Activated naive CD8-positive, alpha-beta T cell treated with anti-CD3 and anti-CD28 coated beads for 36 hours (primary cell): ENCODE measurements at places on chromosomes 12 and 14.

GRCh38 chr14:85057221-85057620 lies 472.7 kb upstream of the FLRT2 start:
- H3K27me3 ChIP-seq, result no peaks in the 10 kb centered on the region
- no peak for DNase-seq
- H3K4me1 ChIP-seq, result no peaks in the 10 kb centered on the region
- no peak overlapping the region for H3K27ac ChIP-seq
- H3K4me3 ChIP-seq, result no peak overlapping the region

- no peak for DNase-seq
- no peak overlapping the region for H3K27ac ChIP-seq
- H3K4me3 ChIP-seq, result no peak overlapping the region
These were observed 226.9 kb downstream of the MON2 start for GRCh38 chr12:62693376-62694050.

- H3K27me3 ChIP-seq, result no peaks in the 10 kb centered on the region
- H3K4me3 ChIP-seq, result no peak overlapping the region
- no peak for DNase-seq
These were observed 73.2 kb upstream of the MDM1 start for GRCh38 chr12:68405343-68405781.

- no peak overlapping the region for H3K27ac ChIP-seq
- peaks cover 7% of the 10 kb centered on the region for H3K4me1 ChIP-seq
- H3K4me3 ChIP-seq, result no peak overlapping the region
- H3K27me3 ChIP-seq, result no peaks in the 10 kb centered on the region
- DNase-seq, result no peak
- no peaks in the 10 kb centered on the region for H3K36me3 ChIP-seq
These were observed 147.6 kb downstream of the PHETA1 start for GRCh38 chr12:111221062-111222026.

- H3K36me3 ChIP-seq, result no peaks in the 10 kb centered on the region
- no peak overlapping the region for H3K4me3 ChIP-seq
- DNase-seq, result no peak
- H3K27me3 ChIP-seq, result peaks cover 5% of the 10 kb centered on the region
- no peaks in the 10 kb centered on the region for H3K4me1 ChIP-seq
- no peak overlapping the region for H3K27ac ChIP-seq
These were observed 395.0 kb downstream of the EGLN3 start for GRCh38 chr14:33555710-33556350.

DNA sequence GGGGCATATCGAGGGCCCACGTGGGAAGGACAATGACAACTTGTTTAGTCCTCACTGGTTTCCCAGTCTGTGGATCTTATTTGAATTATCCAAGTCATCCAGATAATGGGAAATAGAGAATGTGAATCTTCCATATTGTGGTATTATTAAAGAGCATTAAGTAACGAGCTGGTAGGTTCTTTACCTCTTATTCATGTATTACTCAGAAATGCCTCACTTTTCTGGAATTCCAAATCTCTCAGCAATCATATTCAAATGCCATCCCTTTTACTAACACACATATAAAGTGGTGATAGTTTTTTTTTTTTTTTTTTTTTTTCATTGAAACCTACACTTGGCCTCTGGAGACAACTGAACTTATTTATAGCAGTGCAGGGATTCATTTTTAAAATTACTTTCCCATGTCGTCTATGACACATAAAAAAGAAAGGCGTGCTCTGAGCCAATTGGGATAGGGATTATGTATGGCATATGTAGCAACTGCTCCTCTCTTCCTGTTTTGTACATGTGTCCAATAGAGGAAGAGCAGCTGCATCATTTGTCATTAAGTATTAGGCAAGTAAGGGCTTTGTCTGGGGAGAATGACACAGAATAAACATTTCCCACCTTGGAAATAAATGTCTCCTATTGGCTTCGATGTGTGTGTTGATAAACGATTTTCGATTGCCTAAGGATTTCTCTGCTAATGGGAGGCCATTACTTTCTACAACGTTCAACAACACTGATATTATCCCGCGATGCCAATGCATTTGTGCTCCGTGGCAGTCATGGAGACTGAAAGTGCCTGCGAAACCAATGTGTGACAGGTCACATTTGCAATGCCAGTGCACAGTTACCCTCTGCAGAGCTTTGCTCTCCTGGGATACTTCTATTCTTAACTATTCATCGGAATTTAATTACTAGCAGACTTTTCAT lies 78.6 kb upstream of the IFNG-AS1 start:
- H3K4me1 ChIP-seq, result peaks cover 1% of the 10 kb centered on the region
- no peak for DNase-seq
- no peaks in the 10 kb centered on the region for H3K27me3 ChIP-seq
- H3K27ac ChIP-seq, result no peak overlapping the region

DNA sequence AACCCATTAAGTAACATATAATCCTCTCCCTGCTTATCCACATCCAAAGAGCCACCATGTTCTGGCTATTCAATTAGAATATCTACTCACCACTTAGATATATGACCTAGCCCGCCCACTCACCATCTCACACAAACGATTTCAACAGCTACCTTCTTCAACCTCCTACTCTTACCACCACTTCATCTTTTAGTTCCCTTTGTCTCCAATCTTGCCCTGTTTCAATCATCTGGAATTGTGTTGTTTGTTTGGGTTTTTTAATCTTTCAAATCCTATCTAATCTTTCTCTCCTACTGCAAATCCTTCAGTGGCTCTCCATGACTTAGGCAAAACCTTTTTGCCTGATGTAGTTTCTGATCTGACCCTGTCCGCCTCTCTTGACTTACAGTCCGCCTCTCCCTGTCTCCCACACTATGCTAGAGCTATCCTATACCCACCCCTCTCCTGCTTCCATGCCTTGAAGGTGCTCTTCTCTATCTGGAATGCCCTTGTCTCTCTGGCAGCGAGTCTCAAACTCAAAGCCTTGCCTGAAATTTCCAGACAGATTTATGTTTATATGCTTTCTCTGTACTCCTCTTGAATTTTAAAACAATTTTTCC lies 161.0 kb upstream of the CRY1 start:
- no peak overlapping the region for H3K27ac ChIP-seq
- DNase-seq, result no peak
- H3K36me3 ChIP-seq, result no peaks in the 10 kb centered on the region

GRCh38 chr14:61472801-61473376 lies 151.5 kb downstream of the PRKCH start:
- peaks cover 88% of the 10 kb centered on the region for H3K4me1 ChIP-seq
- peak overlapping the region; percentile 91 for H3K27ac ChIP-seq
- H3K4me3 ChIP-seq, result peak overlapping the region; percentile 77

DNA sequence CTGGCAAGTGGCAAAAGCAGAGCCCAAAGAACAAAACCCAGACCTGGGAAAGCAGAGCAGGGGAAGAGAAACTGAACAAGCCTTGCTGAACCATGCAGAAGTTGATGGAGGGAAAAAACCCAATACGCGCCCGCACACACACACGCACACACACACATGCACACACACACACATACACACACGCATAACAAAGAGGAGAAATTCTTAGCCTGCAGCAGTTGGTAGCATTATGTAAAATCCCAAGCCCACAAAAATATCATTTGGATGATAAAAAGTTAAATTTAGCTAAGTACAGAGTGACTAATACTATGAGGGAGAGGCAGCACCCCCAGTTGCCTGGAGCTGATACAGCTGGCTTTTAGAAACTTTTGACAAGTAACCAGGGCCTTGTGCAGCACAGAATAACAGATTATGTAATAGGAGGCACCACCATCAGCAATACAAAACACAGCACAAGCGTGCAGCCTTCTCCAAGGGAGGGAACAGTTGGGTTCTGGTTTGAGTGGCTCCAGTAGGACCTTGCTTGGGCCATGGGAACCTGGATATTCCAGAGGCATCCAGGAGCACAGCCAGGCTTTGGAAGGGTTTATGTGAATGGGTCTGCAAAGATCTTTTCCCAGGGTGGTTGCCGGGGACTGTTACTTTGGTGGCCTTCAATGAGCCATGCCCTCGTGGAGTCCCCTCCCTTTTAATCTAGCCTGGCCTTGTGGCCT lies 35.3 kb downstream of the PITPNM2 start:
- DNase-seq, result no peak
- peaks cover 10% of the 10 kb centered on the region for H3K36me3 ChIP-seq
- no peak overlapping the region for H3K4me3 ChIP-seq

GRCh38 chr12:86729739-86730138 lies 473.5 kb upstream of the MGAT4C start:
- no peak overlapping the region for H3K27ac ChIP-seq
- no peak overlapping the region for H3K4me3 ChIP-seq
- H3K4me1 ChIP-seq, result no peaks in the 10 kb centered on the region
- DNase-seq, result no peak

DNA sequence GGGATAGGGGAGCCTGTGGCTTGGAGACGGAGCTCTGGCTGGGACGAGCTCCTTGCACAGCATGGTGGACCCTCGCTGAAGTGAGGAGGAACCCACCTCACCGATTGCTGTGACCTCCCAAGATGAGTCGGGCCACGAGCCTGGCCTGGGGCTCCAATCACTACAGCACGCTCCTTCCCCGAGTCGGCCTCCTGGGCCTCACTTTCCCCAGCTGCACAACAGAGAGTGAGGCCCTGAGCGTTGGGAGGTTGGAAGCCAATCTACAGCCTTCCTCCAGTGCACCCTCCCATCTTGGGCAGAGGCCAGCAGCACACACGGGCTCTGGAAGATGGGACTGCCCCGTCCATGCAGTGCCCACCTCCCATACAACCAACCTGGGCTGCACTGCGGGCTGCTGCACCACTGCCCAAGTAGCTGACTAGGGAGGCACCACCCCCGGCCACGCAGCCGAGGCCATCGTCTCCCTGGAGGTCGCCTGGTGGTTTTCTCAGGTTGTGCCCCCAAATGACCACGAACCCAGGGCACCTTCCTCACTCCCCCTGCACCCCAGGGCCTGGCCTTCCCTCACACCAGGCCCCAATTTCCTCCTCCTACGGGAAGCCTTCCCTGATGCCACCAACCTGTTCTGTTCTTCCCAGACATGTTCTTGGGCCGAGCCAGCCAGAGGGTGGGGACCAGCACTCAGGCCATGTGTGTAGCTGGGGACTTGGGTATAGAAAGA lies 152.3 kb upstream of the C14orf180 start:
- no peak overlapping the region for H3K27ac ChIP-seq
- no peak for DNase-seq
- H3K36me3 ChIP-seq, result no peaks in the 10 kb centered on the region
- no peaks in the 10 kb centered on the region for H3K27me3 ChIP-seq
- peaks cover 4% of the 10 kb centered on the region for H3K4me1 ChIP-seq
